ENCODE measurements at places on chromosomes 3 and 15. TPM values are rescaled to one million over a fixed set of nuclear protein-coding genes. Genes with fewer than 3 reads are reported as not detected.

DNA sequence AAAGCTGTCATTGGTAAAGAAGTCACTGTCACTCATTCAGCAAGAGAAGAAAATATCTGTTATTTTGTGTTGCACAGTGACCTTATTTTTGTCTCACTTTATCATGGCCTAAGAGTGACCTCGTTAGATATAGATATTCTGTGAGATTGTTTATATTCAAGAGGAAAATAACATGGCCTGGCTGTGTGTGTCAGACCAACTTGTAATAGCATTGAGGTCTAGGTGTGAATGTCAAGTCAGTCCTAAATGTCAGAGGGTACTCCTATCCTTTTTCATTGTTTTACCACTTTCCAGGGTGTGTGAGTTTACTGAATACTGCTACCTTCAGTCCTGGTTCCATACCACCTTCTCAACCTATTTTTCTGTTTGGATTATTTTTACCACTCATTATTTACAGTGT lies 18.5 kb upstream of the TM4SF4 start:
- H3K27ac ChIP-seq, result no peak overlapping the region
- H3K4me1 ChIP-seq, result no peaks in the 10 kb centered on the region
- H3K4me3 ChIP-seq, result no peak overlapping the region
- H3K36me3 ChIP-seq, result no peaks in the 10 kb centered on the region

GRCh38 chr3:111837112-111837511 lies 22.0 kb upstream of the PHLDB2 start:
- H3K27ac ChIP-seq, result no peak overlapping the region
- H3K4me3 ChIP-seq, result no peak overlapping the region
- no peaks in the 10 kb centered on the region for H3K36me3 ChIP-seq
- no peaks in the 10 kb centered on the region for H3K27me3 ChIP-seq
- no peaks in the 10 kb centered on the region for H3K4me1 ChIP-seq
- DNase-seq, result no peak

The TRIM42 gene
- not detected for total RNA-seq

The MAP3K13 gene
- total RNA-seq, result 15.9 TPM
